ENCODE measurements at places on chromosomes 5 and 9. TPM values are rescaled to one million over a fixed set of nuclear protein-coding genes. Genes with fewer than 3 reads are reported as not detected.

Gene FIBCD1
- 5.3 TPM for total RNA-seq

Gene PCDHAC2
- 1.5 TPM for total RNA-seq

Gene PAEP
- not detected for total RNA-seq

Gene CEL
- 0.06 TPM for total RNA-seq

- DNase-seq: no peak
Measured at GRCh38 chr5:52685971-52686370, 101.7 kb upstream of the ITGA1 start.

Data from H4 (cell line).